NCI-H82 (cell line): ENCODE measurements at places on chromosomes 6 and 20.

DNA sequence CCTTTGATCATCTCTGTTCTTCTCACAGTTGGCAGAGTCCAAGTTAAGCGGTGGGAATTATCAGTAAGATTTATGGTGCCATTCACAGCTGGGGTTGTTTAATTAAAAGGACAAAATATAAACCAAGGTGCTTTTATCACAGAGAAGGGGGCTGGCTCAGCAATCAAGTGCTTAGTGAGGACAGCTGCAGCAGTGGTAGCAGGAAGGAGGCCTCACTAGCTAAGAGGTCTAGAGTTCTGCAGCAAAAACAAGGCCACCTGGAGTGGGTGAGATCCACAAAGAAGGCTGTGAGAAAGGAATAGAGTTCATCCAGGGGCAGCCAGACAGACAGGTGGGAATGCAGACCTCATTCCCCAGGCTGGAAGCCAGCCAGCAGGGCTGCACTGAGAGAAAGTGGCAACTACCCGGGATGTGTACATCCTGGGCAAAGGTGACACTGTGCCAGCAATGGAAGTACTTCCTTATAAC, 37.1 kb downstream of the PIGU start:
- DNase-seq, result peak; percentile 98

- no peak for DNase-seq
Measured at GRCh38 chr6:74814440-74814839, 391.4 kb downstream of the COL12A1 start.

GRCh38 chr6:110881546-110882273, 7.1 kb downstream of the AMD1 start:
- DNase-seq, result no peak

DNA sequence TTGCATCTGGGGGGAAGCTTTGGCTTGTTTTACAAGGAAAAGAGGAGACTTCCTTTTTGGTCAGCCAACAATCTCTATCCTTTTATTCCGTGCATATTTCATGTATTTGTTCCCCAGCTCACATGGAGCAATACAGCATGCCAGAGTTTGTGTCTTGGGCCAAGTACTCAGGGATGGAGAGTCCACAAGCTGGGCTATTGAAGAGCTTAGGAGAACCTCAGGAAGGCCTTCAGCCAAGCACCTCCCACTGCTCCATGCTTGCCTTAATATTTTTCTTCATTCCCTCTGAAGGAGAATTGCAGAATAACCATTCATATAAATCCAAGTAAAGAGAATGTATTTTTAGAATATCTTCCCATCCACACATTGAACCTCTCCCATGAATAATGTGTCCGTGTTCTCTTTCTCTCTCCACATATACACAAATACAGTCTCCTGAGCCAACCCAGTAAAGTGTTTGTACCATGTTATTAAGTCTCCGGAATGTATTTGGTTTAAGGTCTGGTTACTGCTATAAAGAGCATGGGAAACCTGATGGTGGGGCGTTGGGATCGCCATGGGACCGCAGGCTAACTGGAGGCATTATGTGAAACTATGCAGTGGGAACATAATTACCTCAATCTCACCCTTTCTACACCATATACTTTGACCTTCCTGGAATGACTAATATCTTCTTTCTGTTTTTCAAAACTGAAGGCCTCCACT, 3.0 kb downstream of the LAMA4 start:
- DNase-seq, result no peak

DNA sequence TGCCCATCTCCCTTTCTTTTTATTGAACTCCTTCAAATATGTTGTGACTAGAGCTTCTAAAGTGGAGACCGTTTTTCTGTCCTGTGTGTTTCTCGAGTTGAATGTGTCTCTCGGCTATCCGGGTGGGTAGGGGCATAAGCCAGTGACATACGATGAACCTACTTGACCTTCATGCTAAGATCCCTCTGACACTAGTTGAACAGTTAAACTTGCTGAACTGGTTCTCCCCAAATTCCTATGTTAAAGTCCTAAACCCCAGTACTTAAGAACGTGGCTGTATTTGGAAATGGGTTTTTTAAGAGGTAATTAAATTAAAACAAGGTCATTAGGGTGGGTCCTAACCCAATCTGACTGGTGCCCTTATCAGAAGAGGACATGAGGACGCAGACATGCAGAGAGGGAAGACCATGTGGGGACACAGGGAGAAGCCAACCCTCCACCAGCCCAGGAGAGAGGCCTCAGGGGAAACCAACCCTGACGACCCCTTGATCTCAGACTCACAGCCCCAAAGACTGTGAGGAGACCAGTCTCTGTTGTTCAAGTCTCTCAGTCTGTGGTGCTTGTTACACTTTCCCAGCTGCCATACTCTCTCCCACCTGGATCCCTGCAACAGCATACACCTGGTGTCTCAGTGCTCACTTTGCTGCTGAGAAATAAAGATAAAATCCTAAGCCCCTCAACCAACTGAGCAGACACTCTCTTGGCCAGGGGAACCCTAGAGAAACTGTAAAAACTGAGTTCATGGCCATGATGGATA, 208.4 kb downstream of the MYLK4 start:
- no peak for DNase-seq

DNA sequence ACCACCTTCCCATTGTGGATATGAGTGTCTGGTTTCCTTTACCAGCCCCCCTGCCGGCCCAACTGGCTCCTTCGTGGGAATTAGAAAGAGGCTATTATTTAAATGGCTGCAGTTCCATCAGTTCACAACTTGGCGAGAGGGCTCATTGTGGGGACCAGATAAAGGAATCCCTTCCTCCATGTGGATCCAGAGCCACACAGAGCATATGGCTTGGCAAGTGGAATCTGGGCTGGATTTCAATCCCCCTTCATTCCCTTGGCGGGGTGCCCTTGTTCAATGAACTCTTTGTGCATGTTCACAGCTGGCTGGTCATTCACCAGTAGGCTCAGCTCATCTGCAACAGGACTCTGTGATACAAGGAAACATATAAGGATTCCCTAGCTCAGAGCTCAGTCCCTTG, 140.6 kb downstream of the OPN5 start:
- DNase-seq, result peak; percentile 33

GRCh38 chr6:16769986-16770376, 8.7 kb upstream of the ATXN1 start:
- DNase-seq, result no peak

- DNase-seq, result no peak
Measured at GRCh38 chr20:24823989-24824693, 124.9 kb upstream of the CST7 start.

DNA sequence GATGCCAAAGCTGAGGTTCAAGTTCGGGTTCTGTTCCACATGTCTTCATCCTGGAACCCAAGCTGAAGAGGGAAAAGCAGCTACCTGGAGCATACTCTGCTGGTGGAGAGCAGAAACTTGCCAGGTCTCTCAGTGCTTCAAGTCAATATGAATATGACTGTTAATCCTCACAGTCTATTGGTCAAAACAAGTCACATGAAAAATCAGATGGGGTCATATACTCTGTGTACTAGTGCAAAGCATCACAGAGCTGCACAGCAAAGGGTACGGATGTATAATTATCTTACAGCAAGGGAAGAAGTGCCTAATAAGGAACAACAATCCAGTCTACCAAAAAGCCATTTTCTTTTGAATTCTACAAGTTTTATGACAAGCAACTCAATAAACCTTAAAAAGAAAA, 11.6 kb downstream of the NCOA7 start:
- DNase-seq, result no peak

DNA sequence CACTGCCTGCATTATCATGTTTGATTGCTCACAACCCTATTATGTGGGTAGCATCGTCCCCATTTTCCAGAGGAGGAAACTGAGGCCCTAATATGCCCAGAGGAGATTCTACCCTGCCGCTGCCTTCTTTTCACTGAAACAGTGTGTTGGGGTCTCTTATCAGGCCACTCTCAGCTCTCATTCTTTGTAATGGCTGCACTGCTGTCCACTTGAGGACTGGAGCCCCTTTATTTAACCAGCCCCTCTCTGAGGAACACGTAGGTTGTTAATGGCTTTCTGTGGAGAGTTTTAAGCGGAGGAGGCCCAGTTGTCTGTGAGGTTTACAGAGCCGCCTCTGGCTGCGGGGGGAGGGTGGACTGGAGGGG, 32.5 kb downstream of the SRC start:
- no peak for DNase-seq

DNA sequence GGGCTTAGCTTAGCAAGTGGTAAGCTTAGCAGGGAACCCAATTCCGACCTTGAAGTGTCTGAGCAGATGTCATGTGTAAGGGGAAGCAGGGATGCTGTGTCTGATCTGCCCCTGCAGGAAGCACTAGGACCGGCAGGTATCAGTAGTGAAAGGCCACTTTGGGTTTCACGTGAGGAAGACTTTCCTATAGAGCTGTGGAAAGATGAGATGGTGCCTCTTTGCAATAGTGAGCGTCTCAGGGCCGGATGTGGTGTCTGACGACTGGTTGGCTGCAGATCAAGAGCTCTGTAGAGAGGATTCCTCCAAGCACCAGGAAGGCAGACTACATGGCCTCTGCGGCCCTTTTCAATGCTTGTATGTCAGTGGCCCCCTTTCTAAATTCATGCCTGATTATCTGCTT, 98.3 kb downstream of the TIAM2 start:
- peak; percentile 25 for DNase-seq

DNA sequence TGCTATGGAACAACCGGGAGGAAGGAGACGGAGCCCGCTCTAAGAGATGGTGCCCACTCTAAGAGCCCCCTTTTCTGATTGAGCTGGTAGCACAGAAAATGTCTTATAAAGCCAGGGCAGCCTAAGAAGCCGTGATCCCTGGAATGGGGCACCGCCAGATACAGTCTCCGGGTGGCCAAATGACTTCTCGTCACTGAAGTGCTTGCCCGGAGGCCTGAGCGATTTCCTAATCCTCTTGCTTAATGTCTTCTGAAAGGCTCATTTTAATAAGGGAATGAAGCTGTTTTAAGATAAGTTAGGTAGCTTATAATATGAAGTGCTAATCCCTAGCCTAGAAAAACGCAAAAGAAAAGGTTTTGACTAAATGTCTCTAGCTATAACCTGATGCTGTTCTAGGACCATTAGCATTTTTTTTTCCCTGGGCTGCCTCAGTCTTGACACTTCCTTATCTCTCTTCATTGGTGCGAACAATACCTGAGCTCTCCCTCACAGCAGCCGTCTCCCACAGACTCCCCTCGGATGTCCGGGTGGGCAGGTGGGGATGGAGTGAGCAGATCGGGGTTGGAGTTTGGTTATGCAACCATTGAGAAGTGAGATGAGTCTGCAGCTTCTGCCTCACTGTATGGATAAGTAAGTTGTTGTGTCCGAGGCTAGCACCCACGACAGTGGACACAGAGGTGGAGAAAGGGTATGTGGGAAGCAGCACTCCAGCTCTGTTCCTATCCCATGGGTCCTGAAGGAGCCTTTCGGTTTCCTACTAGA, 559.4 kb upstream of the AGPAT4 start:
- no peak for DNase-seq

- DNase-seq, result no peak
Measured at GRCh38 chr20:582204-582603, 27.9 kb downstream of the TCF15 start.

- peak; percentile 22 for DNase-seq
Measured at GRCh38 chr6:3965071-3965718, 113.7 kb downstream of the FAM217A start.

GRCh38 chr6:108928650-108929049, 80.4 kb downstream of the ARMC2 start:
- DNase-seq, result no peak

DNA sequence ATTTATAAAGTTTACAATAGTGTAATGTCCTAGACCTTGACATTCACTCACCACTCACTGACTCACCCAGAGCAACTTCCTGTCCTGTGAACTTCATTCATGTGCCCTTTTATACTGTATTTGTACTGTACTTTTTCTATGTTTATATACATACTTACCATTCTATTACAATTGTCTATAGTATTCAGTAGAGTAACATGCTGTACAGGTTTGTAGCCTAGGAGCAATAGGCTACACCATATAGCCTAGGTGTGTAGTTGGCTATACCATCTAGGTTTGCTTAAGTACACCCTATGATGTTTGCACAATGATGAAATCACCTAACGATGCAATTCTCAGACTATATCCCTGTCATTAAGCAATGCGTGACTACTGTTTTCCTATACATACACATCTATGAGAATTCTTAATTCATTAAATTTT, 17.5 kb downstream of the EDEM2 start:
- no peak for DNase-seq

- DNase-seq, result no peak
Measured at GRCh38 chr6:23957017-23957416, 169.0 kb upstream of the NRSN1 start.

GRCh38 chr6:154463573-154464419, 46.7 kb downstream of the CNKSR3 start:
- DNase-seq, result no peak

DNA sequence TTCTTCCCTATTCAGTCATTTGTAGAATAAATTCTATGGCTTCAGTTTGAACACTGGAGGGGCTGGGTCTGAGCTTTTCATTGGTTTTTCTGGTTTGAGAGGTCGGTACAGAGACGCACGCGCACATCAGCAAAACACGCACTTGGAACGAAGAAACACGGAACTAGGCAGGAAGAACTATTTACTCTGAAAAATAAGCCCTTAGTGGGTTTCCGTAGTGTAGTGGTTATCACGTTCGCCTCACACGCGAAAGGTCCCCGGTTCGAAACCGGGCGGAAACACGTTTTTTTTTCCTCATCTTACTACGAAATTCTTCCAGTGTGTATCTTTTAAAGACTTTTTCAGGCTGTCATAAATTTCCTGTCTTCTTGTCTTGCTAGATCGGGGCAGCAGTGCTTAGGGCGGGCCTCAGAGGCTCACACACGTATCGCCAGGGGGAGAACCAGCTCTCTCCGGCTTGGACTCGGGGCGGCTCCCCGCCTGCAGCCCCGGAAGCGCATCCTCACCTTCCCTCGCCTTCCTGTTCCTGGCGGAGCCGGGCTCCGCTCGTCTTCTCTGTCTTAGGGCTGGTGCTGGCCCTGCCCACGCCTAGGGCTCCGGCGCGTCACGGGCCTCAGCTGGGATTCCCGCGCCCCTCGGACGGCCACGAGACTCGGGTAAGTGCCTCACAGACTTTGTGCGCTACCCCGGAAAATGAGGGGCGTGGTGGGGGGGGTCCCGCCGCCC, at the start of gene HMGN4:
TSS of gene HMGN4 (plus strand) at position 521 of the 726 bp plus-strand sequence. CDS start 6,841 bp downstream, outside the sequence.
- peak; percentile 94 for DNase-seq

GRCh38 chr6:5175635-5176034, 85.1 kb downstream of the LYRM4 start:
- DNase-seq, result no peak

GRCh38 chr6:161750686-161751085, 476.8 kb upstream of the AGPAT4 start:
- DNase-seq, result no peak

DNA sequence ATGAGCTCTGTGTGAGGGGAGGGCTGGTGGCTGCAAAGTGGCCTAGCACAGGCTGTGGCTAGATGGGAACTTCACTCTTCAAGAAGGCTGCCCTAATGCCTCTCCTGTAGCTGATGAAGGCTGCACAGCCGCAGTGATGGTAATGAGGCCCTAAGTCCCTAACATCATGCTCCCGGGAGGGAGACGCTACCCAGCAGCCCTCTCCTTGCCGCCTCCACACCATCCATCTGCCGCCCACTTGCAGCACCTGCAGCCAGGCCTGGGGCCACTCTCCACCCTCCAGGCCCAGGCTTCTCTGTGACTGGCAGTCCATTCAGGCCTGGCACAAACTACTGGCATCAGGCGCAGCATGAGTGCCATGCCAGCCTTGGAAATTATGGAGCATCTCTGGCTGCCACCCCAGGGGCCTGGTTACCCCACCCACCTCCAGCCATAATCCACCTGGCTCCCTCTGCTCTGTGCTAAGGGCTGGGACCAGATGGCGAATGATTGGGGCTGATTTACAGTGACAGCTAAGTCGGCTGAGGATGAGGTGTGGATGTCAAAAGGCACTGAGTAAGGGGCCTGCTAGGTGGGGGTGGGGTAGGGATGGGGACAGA, 284.2 kb downstream of the LRFN2 start:
- peak; percentile 98 for DNase-seq
